Stimulated activated CD8-positive, alpha-beta memory T cell treated with anti-CD3 and anti-CD28 coated beads, Interleukin-7, amount 100 ng/mL, for 4 hours (primary cell): ENCODE measurements at places on chromosomes 11 and 22.
A peak's percentile ranks its signal among the peaks of the same experiment; 100 is the strongest.

- DNase-seq, result no peak
Observed at GRCh38 chr11:27573024-27573423, 66.5 kb upstream of the LIN7C start.

DNA sequence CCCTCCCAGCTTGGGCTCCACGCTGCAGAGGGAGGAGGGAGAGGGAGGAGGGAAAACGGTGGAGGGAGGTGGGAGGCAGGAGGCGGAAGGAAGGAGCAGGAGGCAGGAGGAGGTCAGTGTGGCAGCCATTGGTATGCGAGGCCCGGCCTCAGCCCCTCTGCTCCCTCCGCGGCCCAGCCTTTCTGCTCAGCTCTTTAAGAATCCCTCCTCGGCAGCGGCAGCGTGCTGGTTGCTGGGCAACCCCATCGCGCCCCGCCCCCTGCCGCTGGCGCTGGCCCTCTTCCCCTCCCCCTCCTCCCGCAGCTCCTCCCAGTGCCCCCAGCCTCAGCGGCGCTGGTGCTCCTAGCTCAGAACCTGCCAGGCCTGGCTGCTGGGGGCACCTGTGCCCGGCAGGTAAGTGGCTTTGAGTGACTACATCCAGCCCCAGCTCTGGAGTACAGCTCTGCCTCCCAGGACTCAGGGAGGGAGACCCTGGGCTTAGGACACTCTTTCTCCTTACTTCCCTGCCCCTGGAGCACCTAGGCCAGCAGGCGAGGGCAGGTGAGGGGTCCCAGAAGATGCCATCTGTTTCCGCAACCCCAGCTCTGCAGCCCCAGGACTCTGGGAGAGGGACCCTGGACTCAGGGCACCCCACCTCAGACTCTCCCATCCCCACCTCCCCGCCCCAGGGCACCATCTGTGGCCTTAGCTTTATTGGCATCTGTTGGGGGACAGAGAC lies 7.2 kb upstream of the FLRT1 start:
- DNase-seq, result no peak

DNA sequence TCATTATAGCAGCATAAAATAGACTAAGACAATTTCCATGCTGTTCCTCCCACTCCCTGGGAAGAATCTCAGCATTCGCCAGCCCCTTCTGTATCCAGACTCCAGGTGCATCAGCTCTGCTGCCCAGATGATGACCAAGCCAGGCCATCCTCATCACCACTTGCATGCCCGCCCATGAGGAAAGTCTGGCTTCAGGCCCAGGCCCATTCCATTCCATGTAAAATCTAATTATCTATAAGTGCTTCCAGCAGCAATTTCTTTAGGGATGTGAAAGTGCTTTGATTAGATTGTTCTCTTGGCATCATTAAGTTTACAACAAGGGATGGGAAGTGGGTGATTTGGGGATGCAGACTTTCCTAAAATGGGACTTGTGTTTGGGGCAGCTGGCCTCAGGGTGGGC lies 100.3 kb downstream of the INSC start:
- no peak for DNase-seq

- no peak for DNase-seq
Observed at GRCh38 chr11:93525601-93526345, 17.4 kb downstream of the SMCO4 start.

GRCh38 chr11:61862714-61863547 lies 28.4 kb downstream of the FADS3 start:
- DNase-seq, result no peak

DNA sequence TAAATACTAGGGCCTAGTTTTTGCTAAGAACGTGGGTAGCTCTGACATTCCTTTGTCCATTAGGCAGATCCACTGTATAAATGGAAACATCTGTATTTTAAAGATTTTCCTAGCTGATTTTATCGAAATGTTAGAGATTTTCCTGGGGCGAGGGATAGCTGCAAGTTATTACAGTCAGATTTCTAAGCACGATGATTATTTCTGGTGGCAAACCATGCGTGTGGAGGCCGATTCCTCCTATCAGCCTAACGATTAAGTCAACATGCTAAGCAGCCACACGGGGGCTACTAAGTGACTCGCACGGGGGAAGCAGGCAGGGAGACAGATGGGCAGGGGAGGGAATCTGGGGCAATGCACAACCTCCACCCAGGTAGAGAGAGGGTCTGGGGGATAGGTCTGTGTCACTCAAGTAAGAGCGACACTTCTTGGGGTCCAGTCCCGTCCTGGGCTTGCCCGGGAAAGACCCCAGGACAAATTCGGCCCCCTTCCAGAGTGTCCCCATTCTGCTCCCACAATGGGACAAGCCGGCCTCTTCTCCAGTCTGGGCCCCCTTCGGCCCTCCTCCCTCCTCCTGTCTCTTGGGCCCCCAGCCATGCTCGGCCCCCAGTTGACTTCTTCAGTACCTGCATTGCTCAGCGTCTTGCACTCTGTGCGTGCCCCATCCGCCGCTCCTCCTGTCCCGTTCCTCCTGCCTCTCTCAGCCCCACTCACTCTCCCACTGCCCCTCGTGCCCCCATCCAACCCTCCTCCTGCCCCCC lies 571 bp downstream of the C11orf24 start:
- peak; percentile 19 for DNase-seq

- DNase-seq, result no peak
Observed at GRCh38 chr22:37563153-37564081, 3.1 kb downstream of the CDC42EP1 start.

- DNase-seq, result no peak
Observed at GRCh38 chr11:114430290-114430689, 9.0 kb upstream of the REXO2 start.

DNA sequence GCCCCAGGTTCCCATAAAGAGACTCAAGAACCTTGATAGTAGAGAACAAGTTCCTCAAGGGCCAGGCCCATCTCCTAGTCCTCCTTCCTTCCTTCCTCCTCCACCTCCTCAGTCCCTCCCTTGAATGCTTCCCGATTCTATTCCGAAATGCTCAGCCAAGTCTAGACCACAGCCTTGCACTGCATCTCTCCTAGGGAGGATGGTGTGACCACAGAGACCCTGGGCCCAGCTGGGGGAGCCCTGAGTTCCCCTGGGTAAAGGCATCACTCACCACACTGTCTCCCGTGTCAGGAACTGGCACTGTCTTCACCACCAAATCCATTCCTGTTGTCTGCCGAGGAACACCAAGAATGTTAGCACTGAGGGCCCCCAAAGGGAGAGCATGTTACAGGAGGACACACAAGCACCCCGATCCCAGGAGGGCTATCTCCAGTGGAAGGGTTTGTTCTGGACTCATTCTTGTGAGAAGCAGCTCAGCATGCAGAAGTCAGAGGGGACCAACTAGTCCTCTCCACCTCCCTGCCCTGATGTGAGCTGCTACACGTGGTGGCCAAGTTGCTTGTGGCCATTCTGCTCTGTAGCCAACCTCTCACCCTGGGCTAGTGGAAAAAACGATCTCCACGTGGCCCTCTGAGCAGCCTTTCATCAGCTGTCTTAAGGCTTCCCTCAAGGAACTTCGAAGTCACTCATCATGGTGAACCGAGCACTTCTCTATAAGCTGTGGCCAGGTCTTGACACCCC lies 8.7 kb downstream of the IFT27 start:
- DNase-seq, result no peak

GRCh38 chr11:86444981-86445380 lies 70.3 kb downstream of the CCDC81 start:
- no peak for DNase-seq

GRCh38 chr22:48097723-48098122 lies 1335.3 kb downstream of the TBC1D22A start:
- no peak for DNase-seq

GRCh38 chr11:102229510-102230123 lies 87.7 kb upstream of the BIRC3 start:
- DNase-seq, result no peak

- DNase-seq, result no peak
Observed at GRCh38 chr11:70220920-70221319, 17.8 kb downstream of the FADD start.

DNA sequence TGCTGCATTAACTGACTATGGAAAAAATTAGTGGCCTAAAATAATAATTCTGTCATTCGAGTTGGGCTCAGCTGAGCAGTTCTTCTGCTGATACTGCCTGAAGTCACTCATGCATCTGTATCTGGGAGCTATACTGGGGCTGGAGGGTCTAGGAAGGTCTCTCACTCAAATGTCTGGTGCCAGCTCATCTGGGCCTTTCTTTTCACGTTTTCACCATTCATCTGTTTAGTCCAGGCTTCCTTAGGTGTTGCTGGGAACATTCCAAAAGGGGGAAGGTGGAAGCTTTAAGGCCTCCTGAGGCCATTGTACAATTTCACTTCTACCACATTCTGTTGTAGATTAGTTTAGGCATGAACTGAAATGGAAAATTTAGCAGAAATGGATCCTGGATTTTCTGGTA lies 28.0 kb downstream of the YAP1 start:
- DNase-seq, result no peak

- no peak for DNase-seq
Observed at GRCh38 chr11:126139111-126140091, 72.0 kb downstream of the RPUSD4 start.

DNA sequence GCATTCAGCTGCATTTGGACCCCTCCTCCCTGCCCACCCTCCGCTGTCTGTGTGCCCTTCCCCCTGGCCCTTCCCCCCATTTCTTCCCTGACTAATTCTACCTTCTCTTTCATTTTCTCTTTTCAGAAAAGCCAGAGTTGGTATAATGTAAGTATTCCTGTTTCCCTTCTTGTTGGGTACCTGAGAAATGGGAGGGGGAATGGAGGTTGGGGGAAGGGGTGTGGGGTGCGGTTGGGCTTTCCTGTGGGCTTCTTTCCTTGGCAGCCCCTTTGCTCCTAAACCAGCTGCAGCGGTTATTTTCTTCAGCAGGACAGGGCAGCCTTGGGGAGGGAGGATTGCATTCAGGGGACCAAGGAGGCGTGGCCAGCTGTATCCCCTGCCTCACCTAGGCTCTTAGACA lies 70.2 kb downstream of the SCN3B start:
- DNase-seq, result no peak

- no peak for DNase-seq
Observed at GRCh38 chr11:94837317-94837716, 69.2 kb downstream of the AMOTL1 start.

DNA sequence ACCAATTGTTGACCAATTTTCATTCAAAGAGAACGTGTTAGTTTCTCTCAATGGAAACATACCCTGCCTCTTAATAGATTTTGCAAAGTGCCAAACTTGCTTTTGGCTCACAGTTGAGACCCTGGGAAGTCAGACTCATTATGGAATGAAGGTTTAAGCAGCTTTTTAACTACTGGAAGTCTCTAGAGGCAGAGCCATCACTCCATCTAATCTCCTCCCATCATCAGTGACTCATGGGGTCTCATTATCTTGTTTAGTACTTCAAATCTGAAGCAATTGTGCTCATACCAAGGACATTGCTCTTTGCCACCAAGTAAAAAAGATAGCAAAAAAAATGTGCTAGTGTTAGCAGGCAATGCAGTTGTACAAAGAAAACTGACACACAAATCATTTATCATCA lies 537.1 kb upstream of the LRRC4C start:
- no peak for DNase-seq

DNA sequence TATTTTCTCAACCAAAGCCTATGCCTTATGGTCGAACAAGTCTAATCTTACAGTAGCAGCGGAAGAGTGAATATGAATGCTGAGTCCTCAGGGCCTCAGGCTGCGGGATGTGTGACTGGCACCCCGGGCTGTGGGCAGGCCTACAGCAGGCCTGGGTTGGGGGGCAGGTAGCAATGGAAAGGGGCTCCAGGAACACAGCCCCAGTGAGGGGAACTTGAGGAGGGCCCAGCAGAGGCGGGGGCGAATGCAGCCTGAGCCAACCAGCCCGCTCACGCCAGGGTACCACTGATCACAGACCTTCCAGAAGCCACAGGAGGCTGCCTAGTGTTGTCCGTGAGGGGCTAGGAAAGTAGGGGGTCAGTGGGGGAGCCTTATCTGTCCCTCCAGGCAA lies 11.3 kb upstream of the CD5 start:
- DNase-seq, result no peak

GRCh38 chr11:17783878-17784277 lies 49.3 kb downstream of the KCNC1 start:
- DNase-seq, result no peak

- DNase-seq, result no peak
Observed at GRCh38 chr11:4704790-4705334, 278 bp downstream of the MMP26 start.

GRCh38 chr11:105466582-105467228 lies 143.2 kb upstream of the GRIA4 start:
- no peak for DNase-seq

- DNase-seq, result no peak
Observed at GRCh38 chr11:114482114-114482513, 42.8 kb downstream of the REXO2 start.

DNA sequence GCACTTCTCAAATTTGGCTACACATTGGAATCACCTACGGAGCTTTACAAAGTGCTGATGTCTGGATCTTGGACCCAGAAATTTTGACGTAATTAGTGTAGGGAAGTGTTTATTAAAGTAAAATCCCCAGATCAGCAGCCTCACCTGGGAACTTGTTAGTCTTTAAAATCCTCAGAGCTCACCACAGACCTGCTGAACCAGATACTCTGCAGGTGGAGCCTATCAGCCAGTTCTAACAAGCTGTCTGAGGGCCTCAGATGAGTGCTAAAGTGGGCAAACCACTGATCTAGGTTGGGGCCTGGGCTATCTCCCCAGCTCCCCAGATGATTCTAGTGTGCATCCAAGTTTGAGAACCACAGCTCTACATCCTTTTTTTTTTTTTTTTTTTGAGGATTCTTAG lies 436.0 kb downstream of the ETS1 start:
- DNase-seq, result no peak

- DNase-seq, result no peak
Observed at GRCh38 chr11:114237321-114238280, 58.6 kb upstream of the NNMT start.

GRCh38 chr11:62678770-62679696 lies at the start of gene UBXN1:
Gene UBXN1, minus strand, starts transcription at chr11:62679073. Its CDS starts 150 bp downstream, at chr11:62678923.
- peak; percentile 82 for DNase-seq

DNA sequence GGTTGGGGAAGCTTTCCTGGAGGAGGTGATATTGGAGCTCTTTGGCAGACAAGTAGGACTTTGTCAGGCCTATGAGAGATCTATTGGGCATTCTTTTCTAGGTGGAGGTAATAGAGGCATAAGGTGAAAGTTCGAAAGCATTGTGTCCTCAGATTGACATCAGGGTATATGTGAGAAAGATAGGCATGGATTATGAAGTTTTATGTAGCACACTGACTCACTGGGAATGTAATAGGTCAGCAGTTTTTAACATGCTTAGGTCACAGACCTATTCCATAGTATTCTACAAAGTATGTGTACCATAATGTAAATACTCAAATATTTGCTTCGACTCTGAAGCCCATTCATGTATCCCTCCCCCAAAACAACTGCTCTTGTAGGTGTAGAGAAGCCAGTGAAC lies 11.8 kb downstream of the HIKESHI start:
- no peak for DNase-seq

- DNase-seq, result no peak
Observed at GRCh38 chr22:38069372-38070249, 12.4 kb downstream of the PICK1 start.

GRCh38 chr11:35390737-35391682 lies 28.3 kb downstream of the SLC1A2 start:
- DNase-seq, result peak; percentile 6

GRCh38 chr11:110077831-110078325 lies 15.3 kb upstream of the ZC3H12C start:
- no peak for DNase-seq

GRCh38 chr11:119506436-119506835 lies 83.5 kb upstream of the THY1 start:
- no peak for DNase-seq

- DNase-seq, result no peak
Observed at GRCh38 chr11:403021-403760, 9.2 kb downstream of the PKP3 start.
